IPS DF 19.7 (cell line): ENCODE measurements at places on chromosomes 7 and 10.

GRCh38 chr7:81484261-81484660, 285.6 kb downstream of the HGF start:
- peak; percentile 56 for DNase-seq

DNA sequence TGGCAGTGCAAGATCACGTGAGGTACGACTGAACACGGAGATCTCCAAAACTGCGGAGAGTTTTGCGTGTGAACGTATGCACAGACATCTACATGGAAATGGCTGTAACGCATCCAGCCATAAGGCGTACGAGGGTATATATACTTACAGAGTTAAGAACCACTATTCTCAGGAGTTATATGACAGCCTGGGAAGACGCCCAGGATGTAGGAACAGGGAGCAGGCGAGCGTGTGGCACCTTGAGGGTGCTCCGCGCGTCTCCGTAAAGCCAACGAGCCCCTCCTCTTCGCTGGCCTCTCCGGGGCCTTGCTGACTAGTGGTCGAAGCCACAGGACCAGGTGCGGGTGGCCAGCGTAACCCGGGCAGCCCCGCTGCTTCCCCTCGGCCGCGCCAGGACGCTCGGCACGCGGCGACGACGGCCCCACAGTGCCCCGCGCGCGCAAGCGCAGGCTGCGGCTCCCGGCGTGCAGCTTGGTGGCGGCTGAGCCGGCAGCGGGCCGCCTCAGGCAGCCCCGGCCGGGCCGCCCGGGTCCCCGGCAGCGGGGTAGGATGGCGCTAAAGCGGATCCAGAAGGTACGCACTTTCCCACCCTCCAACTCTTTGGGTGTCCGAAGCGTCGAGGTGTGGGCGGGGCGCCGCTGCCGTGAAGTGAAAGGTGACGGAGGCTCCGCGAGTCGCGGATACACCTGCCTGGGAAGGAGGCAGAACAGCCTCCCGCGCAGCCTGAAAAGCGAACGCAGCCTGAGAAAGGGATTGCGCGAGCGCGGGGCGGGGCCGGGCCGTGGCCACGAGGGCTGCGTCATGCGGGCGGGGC, at the start of gene UBE2D4:
UBE2D4 (plus strand) TSS at position 453 of the 814 bp plus-strand sequence; CDS start at position 550, 97 bp downstream.
- no peak for DNase-seq

DNA sequence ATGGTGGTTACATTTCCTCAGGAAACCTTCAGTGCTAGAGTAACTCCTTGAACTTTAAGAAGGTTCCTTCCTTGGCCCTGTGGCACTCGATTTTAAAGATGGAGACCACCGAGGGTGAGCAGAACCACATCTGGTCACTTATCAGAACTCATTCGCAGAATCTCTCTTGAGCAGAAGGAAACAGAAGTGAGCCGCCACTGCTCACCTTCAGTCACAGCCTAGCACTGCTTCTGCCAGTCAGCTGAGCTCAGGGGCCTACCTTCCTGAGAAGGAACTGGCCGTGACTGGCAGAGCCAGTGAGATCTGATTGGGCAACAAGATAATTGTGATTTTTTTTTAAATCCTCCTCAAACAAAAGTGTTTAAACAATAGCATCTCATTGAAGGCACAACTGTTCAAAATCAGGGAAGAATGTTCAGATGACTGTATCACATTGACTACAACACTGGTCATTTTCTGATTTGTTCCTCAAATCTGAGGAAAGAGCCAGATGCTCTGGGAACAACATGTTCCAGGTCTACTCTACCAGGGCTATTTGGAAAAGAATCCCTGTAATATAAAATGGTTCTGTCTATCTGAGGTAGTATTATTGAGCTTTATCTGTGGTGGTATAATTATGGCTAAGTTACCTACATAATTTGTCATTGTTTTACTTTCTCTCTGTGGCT, 2.7 kb upstream of the SYPL1 start:
- no peak for DNase-seq

GRCh38 chr10:73206385-73206784, 38.5 kb downstream of the FAM149B1 start:
- DNase-seq: no peak

DNA sequence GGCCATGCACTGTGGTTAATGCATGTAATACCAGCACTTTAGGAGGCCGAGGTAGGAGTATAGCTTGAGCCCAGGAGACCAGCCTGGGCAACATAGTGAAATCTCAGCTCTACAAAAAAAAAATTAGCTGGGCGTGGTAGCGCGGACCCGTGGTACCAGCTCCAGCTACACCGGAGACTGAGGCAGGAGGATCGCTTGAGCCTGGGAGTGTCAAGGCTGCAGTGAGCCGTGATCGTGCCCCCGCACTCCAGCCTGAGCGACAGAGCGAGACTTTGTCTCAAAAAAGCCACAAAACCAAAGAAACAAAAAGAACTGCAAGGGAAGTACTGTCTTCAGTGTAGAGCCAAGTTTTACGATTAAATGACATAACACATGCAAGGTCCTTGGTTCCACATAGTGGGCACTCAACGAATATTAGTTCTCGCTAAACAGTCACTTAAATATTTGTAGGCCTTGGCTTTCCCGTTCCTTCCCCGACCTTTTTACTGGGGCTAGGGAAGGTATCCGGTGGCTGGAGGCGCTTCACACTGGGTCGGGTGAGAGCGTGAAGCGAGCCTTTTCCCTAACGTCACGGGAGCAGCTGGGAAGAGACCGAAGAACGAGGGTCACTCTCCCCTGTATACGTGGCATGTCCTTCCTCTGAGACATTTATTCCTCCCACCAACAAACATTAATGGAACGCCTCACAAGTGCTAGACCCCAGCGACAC, 993 bp upstream of the SND1 start:
- no peak for DNase-seq

- no peak for DNase-seq
Measured at GRCh38 chr10:110516815-110517492, 19.2 kb downstream of the DUSP5 start.

DNA sequence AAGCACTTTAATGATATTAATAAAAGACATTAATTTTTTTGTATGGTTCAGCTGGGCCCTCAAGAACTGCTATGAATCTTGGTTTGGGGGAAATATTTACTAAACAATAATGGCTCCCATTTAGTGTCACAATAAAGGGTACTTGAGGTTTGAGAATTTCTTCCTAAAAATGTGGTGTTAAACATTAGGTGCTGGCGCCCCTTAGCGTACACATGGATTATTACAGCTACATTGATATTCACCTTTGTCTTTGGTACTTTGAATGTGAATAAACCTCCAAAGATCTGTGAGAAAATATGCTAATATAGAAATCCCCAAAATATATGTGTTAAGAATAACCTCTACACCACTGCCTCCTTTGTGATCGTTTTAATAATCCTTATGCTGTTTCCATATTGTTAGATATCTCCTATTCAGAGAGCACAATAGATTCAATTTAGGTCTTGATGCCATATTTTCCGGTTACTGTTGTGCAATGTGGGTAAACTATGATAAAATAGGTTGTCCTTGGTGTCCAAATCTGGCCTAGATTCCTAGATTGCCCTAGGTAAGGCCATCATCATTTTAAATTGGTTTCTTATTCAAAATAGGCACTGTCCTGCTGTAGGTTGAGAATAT, 161.8 kb upstream of the CACNA2D1 start:
- no peak for DNase-seq

GRCh38 chr7:1767524-1767923, 97.4 kb downstream of the ELFN1 start:
- DNase-seq: no peak

DNA sequence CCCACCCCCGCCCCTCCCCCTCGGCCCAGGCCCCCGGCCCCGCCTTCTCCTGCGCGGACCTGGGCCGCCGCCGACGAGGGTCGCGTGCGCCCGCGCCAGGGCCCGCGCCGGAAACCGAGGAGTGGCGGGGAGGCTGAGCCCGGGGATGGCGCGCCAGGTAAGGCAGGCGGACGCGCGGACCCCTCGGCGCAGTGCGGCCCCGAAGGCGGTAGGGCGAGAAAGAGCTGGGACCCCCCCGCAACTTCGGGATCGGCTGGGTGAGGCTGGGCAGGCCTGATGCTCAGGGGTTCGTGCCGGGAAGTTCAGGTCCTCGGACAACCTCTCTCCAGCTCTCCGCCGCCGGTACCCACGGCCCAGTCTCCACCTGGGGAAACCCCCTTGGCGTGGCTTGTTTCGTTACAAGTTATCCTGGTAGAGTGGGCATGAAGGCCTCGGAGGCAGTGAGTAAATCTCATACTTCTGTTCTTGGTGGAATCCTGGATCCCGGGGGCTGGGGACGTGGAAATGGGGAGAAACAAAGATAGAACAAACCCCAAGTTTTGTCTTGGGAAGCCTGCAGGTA, 58.4 kb downstream of the ZNF467 start:
- no peak for DNase-seq

DNA sequence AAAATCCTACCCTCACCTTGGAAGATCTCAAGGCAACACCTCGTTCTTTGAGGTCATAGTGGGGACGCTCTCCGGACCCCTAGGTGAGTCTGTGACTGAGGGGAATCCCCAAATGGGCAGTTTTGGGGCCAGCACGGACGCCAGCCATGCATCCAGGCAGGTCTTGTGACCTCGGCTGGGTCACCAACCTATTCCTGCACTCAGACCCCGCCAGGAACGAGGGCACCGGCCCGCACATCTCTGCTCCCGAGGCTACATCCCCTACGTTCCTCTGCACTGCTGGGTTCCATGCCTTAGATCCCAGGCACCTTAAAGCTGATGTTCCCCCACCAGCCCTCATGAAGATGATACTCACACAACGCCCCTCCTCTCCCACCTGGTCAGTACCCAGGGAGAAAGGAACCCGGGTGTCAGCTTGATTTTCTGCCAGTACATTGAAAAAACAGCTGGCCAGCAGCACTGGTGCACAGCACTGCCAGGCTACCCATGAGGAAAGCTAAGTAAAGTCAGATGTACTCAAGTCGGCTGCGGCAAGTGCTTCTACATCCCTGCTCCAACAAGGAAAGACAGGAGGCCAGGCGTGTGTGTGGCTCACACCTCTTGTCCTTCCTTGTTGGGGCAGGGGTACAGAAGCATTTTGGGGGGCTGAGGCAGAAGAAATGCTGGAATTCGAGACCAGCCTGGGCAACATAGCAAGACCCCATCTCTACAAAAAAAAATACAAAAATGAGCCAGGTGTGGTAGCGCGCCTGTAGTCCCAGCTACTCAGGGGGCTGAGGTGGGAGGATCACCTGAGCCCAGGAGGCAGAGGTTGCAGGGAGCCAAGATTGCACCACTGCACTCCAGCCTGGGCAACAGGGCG, 48.1 kb downstream of the DIP2C start:
- DNase-seq: no peak

DNA sequence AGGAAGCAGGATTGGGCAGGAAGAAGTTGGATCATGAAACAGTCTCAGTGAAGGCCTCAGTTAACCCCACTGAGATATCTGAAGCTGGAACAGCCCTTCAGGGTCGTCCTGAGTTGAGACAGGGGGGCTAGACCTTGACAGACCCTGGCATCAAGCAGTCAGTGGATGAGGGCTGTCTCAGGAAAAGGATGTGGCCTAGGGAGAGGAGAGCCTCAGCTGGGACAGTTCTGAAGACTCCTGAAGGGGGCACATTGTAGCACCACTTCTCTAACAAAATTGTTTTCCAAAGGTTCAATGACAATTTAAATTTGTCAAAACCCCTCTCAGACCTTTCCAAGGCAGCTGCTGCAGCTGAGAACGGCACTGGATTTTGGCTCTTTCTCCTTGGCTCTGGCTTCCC, 15.8 kb upstream of the SLK start:
- DNase-seq: no peak

GRCh38 chr7:7792056-7792455, 73.6 kb upstream of the RPA3 start:
- no peak for DNase-seq

- DNase-seq: no peak
Measured at GRCh38 chr7:2545746-2546425, 9.4 kb downstream of the BRAT1 start.

GRCh38 chr7:26199301-26200037, 1.1 kb downstream of the HNRNPA2B1 start:
- no peak for DNase-seq

DNA sequence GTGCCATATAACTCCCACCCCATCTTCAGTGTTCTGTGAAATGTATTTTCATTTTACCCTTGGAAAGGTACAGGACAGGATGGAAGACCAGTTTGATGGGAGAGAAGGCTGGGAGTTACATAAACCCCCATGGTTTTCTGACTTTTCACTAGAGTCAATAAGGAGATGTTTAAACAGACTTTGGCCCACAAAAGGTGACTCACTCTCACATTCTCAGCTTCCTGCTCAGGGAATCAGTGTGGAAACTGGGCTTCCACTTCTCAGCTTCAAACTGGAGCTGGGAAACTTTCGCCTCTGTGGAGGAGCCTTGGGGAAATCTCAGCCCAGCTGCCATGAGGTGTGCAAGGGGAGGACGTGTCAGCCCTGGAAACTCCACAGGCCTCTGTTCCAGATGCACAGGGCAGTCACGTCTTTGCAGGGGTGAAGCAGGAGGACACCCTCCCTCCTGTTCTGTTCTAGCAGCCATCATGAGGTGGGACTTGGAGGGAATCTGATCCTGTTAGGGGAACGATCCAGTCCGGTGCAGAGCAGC, 560.5 kb upstream of the GALNT17 start:
- DNase-seq: no peak

DNA sequence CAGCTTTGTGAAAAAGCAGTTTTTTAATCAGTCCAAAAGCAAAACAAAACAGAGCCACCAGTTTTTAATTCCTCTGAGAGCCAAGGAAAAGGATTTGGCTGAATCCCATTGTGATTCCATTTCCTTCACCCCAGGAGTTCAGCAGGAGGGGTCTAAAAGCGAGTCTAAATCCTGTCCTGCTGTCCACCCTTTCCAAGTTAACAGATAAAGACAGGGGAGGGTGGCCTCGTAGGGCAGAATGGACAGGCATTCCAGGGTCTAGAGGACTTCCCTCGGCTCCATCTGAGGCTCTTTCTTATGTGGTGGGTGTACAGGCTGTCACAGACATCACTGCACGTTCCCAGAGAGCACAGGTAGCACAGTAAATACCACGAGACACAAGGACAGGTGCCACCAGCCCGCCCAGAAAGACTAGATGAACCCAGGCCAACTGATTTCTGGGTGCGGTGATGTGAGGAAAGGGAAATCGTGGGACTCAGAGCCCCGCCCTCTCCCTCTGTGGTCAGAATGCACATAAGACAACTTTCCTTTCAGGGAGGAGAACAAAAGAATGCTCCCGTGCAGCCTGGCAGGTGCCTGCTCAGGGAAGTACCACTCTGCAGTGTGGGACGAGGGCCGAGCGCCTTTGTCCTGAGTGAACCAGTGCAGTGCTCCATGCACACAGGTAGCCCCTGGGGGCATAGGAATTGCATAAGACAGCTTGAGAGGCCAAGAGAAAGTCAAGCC, 119.7 kb downstream of the ABLIM1 start:
- no peak for DNase-seq

- DNase-seq: no peak
Measured at GRCh38 chr10:57716884-57717283, 550.8 kb downstream of the IPMK start.
